ENCODE measurements at places on chromosomes 12 and 14. TPM values are rescaled to one million over a fixed set of nuclear protein-coding genes. Genes with fewer than 3 reads are reported as not detected.

DNA sequence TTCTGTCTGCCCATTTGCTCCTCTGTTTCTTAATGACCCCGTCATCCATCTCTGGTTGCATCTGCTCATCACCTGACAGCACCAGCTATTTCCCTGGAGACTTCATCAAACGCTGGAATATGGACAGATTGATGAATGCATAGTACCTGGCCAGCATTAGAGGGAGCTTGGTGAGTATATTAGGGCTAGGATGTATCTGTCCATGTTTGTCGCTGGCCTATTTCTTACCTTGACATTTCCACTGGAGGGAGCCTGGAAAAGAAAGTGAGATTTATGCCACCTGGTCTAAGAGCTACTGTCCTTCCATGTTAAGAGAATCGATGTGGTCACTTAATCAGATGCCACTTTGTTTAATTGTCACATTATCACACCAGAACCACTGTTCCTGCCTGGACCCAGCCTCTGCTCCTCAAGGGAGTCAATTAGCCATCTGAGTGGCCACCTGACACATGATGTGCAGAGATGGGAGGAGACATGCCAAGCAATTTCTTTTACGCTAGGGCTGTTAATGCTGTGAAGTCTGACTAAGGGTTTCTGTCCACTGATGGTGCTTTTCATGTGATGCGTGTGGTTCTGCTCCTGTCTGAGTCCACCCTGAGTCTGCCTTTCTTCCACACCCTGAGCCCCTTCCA is 75.3 kb upstream of the SFSWAP start:
- no peak for DNase-seq

Gene RAB15
- total RNA-seq = 3.2 TPM

Gene GLT8D2
- 6.3 TPM for total RNA-seq

Gene CPNE6
- total RNA-seq = not detected

DNA sequence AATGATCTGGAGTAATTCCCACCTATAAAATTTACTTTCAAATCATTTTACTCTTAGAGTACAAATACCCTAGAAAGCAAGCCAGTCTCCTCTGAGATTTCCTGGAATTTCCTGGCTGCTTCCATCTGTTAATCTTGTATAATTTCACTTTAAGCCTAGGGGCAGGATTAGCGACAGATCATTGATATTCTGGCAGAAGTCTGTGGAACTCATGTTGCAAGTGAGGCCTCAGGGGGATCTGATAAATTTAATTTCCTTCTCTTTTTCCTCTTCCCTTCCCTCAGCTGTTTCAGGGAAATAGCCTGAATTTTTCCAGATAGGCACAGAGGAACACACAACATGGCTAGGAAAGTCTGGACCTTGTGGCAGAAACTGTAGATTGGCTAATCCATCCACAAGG is 5.9 kb upstream of the KRT6A start:
- DNase-seq = no peak

Measured in mesenteric fat pad (tissue), 1 donor.